ENCODE measurements at places on chromosomes 4 and X.

- DNase-seq: no peak
These were observed 7.1 kb downstream of the RASL11B start for GRCh38 chr4:52869196-52869595.

DNA sequence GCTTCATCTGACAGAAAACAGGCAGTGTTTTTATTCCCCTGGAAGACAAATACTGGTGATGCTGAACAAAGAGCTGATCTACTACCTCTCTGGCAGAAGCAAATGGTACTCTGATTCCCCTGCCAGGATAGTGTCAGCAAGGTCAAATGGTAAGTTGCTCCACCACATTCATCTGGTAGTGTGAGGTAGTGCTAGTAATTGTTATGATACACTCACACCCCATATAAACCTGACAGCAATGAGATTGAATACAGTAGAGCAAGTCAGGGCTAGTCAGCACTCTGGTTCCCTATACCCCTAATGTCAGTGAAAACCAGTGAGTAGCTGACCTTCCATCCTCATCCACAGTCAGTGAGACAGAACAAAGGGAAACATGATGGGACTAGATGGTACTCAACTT lies 3.4 kb upstream of the SPIN4 start:
- DNase-seq: peak; percentile 15

GRCh38 chr4:175453456-175453855 lies 358.6 kb downstream of the GPM6A start:
- no peak for DNase-seq

- no peak for DNase-seq
These were observed 208.4 kb downstream of the RBM46 start for GRCh38 chr4:154989511-154989910.

DNA sequence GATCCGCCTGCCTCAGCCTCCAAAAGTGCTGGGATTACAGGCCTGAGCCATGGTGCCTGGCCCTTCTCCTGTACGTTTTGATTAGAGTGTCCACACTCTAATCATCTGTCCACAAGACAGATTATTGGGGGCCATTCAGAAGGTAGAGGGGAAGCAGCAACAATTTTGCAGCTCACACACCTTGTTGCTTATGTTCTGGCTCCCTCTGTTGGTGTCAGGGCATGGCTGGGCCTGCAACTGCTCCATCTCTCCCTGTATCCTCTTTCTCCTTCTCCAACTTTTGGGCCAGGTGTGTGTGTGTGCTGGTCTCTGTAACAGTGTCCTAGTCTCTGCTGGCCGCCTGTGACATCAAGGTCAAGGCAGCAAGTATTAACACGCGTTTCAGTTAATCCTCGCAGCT lies 125.5 kb upstream of the MBNL3 start:
- no peak for DNase-seq

DNA sequence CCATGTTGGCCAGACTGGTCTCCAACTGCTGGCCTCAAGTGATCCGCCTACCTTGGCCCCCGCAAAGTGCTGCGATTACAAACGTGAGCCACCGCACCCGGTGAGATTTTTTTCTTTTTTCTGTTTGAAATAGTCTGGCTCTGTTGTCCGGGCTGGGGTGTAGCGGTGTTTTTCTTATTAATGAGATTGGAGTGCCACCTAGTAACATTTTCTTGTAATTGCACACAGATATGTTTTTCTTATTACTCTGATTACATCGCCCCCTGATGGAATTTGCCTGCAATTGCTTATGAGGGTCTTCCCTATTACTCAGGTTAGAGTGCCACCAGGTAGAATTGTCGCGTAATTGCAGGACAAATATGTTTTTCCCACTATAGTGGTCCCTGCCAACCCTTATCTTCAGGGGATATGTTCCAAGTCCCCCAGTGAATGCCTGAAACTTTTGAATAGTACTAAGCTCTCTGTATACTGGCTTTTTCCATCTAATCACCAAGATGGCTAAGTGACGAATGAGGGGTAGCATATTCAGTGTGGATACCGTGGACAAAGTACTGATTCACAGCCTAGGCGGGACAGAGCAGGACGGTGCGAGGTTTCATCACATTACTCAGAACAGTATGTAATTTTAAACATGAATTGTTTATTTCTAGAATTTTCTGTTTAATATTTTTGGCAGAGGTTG lies 8.6 kb upstream of the PDHA1 start:
- peak; percentile 39 for DNase-seq

- peak; percentile 9 for DNase-seq
These were observed 28.1 kb downstream of the SLC16A2 start for GRCh38 chrX:74449322-74449936.

DNA sequence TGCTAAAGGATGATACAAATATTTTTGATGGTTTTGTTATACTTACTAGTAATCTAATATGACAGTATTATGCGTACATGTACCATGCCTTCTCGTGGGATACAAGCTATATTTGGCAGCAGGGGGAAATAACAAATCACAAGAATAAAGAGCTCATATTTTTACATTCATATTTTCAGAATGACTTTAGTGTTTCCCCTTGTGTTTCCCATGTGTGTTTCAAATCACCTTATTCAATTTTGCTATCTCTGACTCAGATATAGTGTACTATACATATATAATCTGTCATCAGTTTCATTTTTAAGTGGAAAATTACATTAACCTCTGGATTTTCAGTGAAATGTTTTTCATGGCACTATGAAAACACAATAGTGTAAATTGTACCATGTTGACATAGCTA lies 146.8 kb downstream of the RPA4 start:
- no peak for DNase-seq

GRCh38 chr4:76420762-76421581 lies at the start of gene CCDC158:
CCDC158 (minus strand) TSS chr4:76421141; CDS start chr4:76403207, 17,934 bp downstream.
- peak; percentile 29 for DNase-seq

GRCh38 chrX:1781766-1782165 lies 166.9 kb downstream of the ASMT start:
- DNase-seq: no peak

- no peak for DNase-seq
These were observed 90.0 kb upstream of the WDR44 start for GRCh38 chrX:118255921-118256320.

DNA sequence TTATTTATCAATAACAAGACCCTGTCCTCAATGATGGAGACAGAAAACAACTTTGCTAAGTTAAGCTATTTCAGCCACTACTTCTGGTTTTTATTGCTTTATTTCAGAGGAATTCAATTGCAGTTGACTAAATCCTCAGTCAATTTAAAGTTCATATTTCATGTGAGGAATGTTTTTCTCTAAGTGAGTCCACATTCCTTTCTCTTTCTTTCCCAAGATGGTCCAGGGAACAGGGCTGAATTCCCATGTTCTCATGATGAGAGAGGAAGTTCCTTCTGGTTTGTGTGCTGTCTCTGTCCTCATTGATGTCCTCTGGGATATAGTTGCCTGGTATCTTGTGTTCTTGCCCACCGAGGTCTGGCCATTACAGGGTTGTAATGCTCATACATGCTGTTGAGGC lies 117.2 kb downstream of the SLIT2 start:
- no peak for DNase-seq

DNA sequence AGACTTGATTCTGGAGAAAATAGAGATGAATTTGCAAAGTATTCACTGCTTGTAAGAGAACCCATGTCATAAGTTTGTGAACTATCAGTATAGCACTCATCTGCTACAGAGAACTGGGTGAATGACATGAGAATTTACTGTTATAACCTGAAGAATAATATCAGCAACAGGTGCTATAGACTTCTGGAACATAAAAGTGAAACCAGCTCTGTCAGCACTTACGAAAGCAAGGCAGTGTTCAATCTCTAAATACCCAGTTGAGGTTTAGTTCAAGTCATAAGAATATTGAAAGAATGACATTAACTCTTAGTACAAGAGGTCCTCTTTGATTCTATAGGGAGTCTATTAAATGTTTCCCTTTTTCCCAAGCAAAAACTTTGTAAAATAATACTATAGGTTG lies 232.9 kb upstream of the ANKRD50 start:
- DNase-seq: no peak

GRCh38 chr4:54386693-54387092 lies 157.6 kb downstream of the PDGFRA start:
- no peak for DNase-seq

- no peak for DNase-seq
These were observed 992.3 kb downstream of the STPG2 start for GRCh38 chr4:97150966-97151365.

DNA sequence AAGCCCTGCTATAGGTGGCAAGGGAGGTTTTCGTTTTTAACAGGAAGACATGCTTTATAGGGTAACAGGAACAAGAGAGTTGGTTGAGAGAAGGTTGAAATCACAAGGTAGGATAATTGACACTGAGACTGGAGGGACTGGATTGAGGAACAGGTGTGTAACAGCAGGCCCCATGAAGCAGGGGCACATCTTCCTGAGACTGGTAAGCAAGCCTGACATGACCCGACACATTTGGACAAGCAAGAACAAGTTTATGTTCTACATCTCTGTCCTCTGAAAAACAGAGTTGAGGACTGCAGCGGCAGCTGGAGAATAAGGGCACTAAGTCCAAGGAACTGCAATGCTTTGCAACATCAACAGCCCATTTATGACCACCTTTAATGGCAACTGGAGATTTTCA lies 5.2 kb downstream of the RPS4X start:
- no peak for DNase-seq

- no peak for DNase-seq
These were observed 77.8 kb downstream of the CD38 start for GRCh38 chr4:15855804-15856475.

DNA sequence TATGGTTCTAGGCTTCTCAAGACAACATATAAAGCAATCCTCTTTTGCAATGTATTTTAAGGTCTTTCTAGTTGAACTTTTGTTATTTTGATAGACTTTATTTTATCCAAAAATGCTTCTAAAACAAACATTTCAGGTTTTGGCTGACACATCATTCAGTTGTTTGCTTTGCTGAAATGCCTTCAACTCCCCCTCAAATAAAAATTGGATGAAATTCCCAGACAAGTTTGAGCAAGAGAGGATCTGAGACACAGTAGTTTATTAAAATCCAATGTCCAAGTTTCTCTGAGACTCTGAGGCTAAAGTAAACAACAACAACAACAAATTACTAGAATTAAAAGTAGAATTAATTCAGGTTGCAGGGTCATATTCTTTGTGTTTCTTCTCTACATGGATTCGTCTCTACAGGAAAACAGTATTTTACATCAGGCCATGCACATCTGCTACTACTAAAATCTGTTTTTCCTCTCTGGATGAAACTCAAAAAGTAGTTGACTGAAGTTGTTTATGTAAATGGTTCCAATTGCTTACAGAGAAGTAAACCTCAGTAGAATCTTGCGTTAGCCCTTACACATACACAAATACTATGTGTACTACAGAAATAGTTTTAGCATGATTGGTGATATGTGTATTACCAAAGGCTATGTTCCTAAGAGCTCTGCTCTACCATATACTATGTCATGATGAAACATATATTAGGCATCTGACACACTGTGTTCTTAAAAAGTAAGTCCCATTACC lies 64.9 kb downstream of the PRSS12 start:
- no peak for DNase-seq

- no peak for DNase-seq
These were observed 305.7 kb downstream of the PDHA2 start for GRCh38 chr4:96145601-96146000.

DNA sequence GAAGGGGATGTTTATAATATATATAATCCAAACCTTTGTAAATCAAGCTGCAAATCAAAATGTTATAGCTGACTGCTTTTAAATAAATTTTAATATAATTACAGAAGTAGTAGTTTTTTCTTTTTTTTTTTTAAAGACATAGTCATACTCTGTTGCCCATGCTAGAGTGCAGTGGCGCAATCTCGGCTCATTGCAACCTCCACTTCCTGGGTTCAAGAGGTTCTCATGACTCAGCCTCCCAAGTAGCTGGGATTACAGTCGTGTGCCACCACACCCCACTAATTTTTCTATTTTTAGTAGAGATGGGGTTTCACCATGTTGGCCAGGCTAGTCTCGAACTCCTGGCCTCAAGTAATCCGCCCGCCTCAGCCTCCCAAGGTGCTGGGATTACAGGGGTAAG lies 178.7 kb downstream of the FBXW7 start:
- no peak for DNase-seq

DNA sequence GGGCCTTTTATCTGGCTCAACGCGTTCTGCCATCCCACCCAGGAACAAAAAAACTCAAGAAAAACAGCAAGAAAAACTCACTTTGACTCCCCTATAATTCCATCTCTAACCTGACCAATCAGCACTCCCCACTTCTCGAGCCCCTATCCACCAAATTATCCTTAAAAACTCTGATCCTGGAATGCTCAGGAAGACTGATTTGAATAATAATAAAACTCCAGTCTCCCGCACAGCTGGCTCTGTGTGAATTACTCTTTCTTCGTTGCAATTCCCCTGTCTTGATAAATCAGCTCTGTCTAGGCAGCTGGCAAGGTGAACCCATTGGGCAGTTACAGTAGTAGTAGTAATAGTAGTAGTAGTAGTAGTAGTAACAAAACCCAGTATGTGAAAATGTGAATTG lies 165.7 kb upstream of the CASK start:
- DNase-seq: no peak

DNA sequence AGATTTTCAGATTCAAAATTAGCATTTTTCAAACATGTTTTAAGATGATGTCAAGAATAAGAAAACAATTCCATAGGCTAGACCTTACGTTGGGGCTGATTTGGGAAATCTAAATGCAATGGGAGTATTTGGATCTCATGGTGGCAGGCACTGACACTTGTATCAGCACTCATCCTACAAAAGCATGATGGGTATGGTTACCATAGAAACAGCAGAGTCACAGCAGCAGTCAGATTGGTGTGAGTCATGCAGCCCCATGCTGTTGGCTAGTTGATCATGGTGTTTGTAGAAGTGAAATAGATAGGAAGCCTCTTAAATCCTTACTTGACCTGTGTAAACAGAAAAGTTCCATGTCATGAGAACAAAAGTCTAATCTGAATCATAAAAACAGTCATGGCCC lies 1637.3 kb upstream of the PABPC4L start:
- no peak for DNase-seq

- DNase-seq: no peak
These were observed 23.6 kb downstream of the TMEM255A start for GRCh38 chrX:120287513-120288112.

GRCh38 chr4:186016796-186017195 lies 52.2 kb upstream of the TLR3 start:
- DNase-seq: no peak

- DNase-seq: no peak
These were observed 478.9 kb downstream of the KCNIP4 start for GRCh38 chr4:21469438-21470300.

- DNase-seq: no peak
These were observed 163.3 kb upstream of the PRDX4 start for GRCh38 chrX:23503835-23504539.

GRCh38 chr4:145909281-145909715 lies 29.3 kb downstream of the ZNF827 start:
- DNase-seq: no peak

- no peak for DNase-seq
These were observed 73.7 kb downstream of the SPCS3 start for GRCh38 chr4:176393306-176394013.

All from CD8-positive, alpha-beta T cell (primary cell).